ENCODE measurements at places on chromosomes 16 and 17. TPM values are rescaled to one million over a fixed set of nuclear protein-coding genes. Genes with fewer than 3 reads are reported as not detected.

Gene HP
- 22.1 TPM for total RNA-seq

Gene PPP1R27
- total RNA-seq: not detected

Gene FZD2
- 0.75 TPM for total RNA-seq

Gene KIF2B
- not detected for total RNA-seq

Gene PABPN1L
- not detected for total RNA-seq

Gene TAC4
- not detected for total RNA-seq

Gene ZNF778
- 15.9 TPM for total RNA-seq

Gene C17orf50
- total RNA-seq: not detected

Gene TP53TG3F
- 0.65 TPM for total RNA-seq

Gene CDC6
- 0.16 TPM for total RNA-seq

Gene STH
- total RNA-seq: not detected

Gene KRTAP16-1
- not detected for total RNA-seq

Gene ANKRD13B
- total RNA-seq: 6.8 TPM

Gene KIF18B
- not detected for total RNA-seq

Gene HASPIN
- 0.44 TPM for total RNA-seq

Gene KCNJ16
- not detected for total RNA-seq

Gene ANKRD40CL
- not detected for total RNA-seq

Gene BRIP1
- 0.85 TPM for total RNA-seq

Gene CES1
- total RNA-seq: 80.9 TPM

Gene RAB11FIP4
- total RNA-seq: 1.9 TPM

Gene IRX3
- total RNA-seq: 7.9 TPM

Gene HSPB9
- not detected for total RNA-seq

Gene ZPBP2
- total RNA-seq: not detected

Gene SRCIN1
- total RNA-seq: 0.82 TPM

Gene SLC16A11
- not detected for total RNA-seq

Gene CDH13
- 6.4 TPM for total RNA-seq

Gene ANKS4B
- total RNA-seq: not detected
